ENCODE measurements at places on chromosomes 4 and X. TPM values are rescaled to one million over a fixed set of nuclear protein-coding genes. Genes with fewer than 3 reads are reported as not detected.

PFKFB1 gene
- 0.22 TPM for total RNA-seq

ETDA gene
- not detected for total RNA-seq

ODAPH gene
- total RNA-seq: 3.5 TPM

STAP1 gene
- total RNA-seq: not detected

TRIM75 gene
- not detected for total RNA-seq

ADGRG4 gene
- total RNA-seq: under 0.01 TPM
